ENCODE measurements at places on chromosomes 1 and 21.

DNA sequence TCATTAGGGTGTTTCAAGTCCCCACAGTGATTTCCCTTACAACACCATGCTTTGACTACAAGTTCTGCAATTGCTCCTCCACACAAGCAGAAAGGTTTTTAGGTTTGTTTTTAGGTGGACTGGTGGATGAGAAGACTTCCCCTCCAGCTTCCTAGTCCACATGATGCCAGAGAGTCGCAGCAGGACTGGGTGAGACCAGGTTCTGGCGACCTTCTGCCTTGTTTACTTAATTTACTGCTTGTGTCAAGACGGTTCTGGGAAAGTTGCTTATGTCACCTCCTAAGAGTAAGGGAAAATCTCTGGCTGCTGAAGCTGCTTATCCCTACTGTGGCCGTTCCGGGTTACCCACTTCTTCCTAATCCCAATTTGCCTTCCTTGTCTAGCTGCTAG, 76.4 kb downstream of the GLUL start:
- DNase-seq: no peak

- no peak for DNase-seq
These were observed 2.0 kb downstream of the CFAP45 start for GRCh38 chr1:159897962-159898361.

DNA sequence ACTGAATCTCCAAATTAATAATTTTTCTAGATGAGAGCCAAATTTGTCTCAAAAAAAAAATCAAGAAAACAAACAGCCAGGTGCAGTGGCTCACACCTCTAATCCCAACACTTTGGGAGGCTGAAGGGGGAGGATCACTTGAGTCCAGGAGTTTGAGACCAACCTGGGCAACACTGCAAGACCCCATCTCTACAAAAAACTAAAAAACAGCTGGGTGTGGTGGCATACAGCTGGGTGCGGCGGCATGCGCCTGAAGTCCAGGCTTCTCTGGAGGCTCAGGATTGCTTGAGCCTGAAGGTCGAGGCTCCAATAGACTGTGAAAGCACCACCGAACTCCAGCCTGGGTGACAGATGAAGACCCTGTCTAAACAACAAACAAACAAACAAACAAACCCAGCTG, 14.0 kb downstream of the ACBD3 start:
- no peak for DNase-seq

GRCh38 chr1:154533952-154534844, 24.3 kb downstream of the UBE2Q1 start:
- no peak for DNase-seq

DNA sequence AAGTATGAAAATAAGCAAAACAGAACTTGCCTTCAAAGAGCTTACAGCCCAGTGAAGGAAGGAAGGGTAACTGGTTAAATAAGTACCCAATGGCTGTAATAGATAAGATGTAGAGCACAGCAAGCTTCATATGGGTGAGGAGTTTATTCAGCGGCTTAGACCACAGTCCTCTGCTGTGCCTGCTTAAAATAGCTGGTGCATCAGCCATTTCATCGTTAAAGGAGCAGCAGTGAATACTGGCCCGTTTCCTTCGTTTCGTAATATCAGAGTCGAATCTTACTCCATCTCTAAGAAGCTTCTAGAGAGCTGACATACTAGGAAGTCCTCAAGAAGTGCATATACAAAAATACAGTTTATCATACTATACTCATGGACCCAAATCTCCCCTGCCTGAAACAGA, 286.5 kb downstream of the NFIA start:
- DNase-seq: no peak

- no peak for DNase-seq
These were observed 72.5 kb downstream of the PAX7 start for GRCh38 chr1:18703041-18703621.

DNA sequence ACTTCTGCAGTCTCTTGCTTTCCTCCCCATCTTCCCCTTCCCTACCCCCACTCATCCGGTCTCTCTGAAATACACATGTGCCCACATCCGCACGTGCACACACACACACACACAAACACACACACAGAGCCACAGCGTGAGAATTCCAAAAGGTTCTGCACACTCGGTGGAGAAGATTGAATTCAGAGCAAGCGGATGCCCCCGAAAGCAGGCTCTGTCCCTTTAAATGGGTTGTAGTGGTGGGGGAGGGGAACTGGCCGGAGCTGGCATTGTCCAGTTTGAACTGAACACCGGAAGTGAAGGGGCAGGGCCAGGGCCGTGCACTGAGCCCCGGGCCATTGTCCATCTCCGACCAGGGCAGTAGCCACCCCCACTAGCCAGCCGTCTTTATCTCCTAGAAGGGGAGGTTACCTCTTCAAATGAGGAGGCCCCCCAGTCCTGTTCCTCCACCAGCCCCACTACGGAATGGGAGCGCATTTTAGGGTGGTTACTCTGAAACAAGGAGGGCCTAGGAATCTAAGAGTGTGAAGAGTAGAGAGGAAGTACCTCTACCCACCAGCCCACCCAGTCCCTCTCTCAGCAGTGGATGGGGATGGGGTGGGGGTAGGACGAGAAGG, 1.3 kb upstream of the LIN28A start:
- DNase-seq: no peak

DNA sequence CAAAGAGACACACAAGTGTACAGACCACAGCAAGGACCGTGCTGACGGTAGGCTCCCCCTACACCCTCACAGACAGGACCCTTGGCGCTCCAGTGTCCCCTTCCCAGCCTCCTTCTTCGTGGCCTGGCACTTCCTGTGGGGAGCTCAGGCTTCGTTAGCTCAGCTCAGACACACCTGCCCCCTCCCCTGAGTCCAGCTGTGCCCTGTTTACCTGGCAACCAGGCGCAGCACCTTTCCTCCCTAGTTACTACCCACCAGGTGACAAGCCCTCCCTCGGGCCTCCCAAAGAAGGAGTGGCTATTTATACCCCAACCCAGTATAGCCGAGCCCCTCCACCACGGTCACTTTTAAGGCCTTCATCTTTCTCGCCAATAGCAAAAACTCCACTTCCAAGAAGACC, 4.7 kb downstream of the CELF3 start:
- DNase-seq: no peak

DNA sequence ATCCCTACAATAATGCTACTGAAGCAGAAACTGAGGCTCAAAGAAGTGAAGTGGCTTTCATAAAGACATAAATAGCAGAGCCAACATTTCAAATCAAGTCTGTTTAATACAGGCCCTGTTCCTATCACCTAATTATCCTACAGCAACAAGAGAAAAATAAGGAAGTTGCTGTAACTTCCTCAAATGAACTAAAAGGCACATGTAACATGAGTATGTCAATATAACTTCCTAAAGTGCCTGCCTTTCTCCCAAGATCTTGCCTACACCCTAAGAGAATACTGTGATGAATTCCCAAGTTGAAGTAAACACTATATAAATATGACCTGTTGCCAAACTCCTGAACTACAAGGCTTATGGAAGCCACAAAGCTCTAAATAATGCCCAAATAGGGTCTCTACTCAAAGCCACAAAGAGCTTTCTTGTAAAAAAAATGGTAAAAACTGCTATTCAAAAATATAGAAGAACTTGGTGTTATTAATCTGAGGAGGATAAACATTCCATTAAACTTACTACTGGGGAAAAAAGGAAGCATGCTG, 8.6 kb downstream of the BEND5 start:
- no peak for DNase-seq

GRCh38 chr21:21682172-21682571, 684.0 kb downstream of the NCAM2 start:
- no peak for DNase-seq

GRCh38 chr1:18612073-18612472, 18.6 kb upstream of the PAX7 start:
- DNase-seq: no peak

GRCh38 chr1:111731956-111732355, 7.2 kb downstream of the INKA2 start:
- DNase-seq: no peak

DNA sequence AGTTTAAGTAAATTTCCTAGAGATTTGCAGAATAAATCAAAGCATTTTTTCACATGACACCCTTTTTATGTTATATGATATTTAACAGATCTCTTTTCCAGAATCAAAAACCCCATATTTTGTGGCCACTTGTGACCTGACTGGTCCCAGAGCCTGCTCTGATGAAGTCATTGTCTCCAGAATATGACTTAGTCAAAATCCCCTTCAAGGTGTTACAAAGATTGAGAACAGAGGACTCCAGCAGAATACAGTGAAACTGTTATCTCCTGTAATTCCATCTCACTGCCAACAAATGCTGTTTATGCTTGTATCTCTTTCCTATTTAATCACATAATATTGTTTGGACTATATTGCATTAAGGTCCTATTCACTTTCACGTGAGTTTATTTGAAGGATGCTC, 25.6 kb downstream of the RGS1 start:
- no peak for DNase-seq

GRCh38 chr1:39635205-39635870, 4.1 kb downstream of the HEYL start:
- DNase-seq: no peak

- no peak for DNase-seq
These were observed 61.6 kb upstream of the DEPDC1 start for GRCh38 chr1:68558321-68559026.

- no peak for DNase-seq
These were observed 2.4 kb downstream of the CA14 start for GRCh38 chr1:150259758-150260669.

GRCh38 chr1:56446531-56447098, 132.7 kb downstream of the PLPP3 start:
- DNase-seq: no peak

DNA sequence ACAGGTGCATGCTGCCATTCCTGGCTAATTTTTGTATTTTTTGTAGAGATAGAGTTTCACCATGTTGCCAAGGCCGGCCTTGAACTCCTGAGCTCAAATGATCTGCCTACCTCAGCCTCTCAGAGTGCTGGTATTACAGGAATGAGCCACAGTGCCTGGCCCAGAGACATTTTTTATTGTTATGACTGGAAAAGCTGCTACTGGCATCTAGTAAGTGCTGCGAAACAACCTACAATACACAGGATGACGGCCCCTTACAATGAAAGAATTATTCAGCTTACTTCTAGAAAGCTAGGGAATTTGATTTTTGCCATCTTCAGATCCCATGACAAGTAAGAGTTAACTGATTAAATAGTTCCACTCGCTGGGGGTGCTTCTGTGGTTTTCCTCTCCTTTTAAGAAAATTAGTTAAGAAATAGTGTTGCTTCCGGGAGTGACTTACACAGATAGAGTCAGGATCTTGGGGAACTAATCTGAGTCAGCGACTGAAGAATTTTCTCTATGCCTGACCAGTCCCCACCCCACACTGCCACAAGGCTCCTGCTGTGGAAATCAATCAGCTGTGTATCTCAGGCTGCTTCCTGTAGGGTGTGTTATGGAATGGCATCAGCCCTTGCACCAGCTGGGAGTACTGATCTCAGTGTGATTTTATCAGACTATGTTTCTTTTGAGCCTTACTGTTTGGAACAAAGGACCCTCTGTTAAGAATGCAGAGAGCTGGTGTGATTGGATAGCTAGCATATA, 93.0 kb upstream of the BMP8A start:
- no peak for DNase-seq

DNA sequence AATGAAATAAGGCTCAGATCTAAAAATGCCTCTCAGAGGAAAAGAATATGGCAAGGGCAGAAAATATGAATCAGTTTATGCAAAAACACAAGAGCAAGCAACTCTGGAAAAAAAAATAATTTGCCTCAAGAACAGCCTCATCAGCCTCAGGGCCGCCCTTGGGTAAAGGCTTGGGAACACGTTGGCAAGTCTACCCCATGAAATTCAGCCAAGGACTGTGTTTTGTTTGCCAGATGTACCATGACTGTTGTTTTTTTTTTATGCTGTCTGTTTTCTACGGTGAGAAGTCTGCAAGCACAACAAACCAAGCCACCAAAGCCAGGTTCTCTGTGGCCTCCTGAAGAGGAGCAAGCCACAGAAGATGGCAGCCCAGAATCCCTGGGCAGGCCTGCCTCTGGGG, 18.0 kb downstream of the HHIPL2 start:
- DNase-seq: no peak

DNA sequence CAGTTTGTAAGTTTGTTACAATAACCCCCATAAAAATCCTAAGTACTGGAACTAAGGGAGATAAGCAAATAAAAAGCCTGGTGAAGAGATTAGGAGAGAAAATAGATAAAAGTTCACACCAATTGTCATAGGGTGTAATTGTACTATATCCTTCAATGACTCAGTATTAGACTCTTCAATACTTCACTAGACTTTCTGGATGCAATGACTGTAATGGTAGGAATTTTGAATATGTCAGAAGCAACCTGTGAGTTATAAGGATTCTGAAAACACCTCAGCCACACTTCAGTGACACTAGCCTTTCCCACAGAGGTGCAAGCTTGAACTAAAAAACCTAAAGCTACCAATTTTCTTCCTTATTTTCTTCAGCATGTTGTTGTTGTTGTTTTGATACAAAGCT, 147.9 kb downstream of the PTGER3 start:
- DNase-seq: no peak

- no peak for DNase-seq
These were observed 52.8 kb upstream of the ZBTB40 start for GRCh38 chr1:22398656-22399420.

DNA sequence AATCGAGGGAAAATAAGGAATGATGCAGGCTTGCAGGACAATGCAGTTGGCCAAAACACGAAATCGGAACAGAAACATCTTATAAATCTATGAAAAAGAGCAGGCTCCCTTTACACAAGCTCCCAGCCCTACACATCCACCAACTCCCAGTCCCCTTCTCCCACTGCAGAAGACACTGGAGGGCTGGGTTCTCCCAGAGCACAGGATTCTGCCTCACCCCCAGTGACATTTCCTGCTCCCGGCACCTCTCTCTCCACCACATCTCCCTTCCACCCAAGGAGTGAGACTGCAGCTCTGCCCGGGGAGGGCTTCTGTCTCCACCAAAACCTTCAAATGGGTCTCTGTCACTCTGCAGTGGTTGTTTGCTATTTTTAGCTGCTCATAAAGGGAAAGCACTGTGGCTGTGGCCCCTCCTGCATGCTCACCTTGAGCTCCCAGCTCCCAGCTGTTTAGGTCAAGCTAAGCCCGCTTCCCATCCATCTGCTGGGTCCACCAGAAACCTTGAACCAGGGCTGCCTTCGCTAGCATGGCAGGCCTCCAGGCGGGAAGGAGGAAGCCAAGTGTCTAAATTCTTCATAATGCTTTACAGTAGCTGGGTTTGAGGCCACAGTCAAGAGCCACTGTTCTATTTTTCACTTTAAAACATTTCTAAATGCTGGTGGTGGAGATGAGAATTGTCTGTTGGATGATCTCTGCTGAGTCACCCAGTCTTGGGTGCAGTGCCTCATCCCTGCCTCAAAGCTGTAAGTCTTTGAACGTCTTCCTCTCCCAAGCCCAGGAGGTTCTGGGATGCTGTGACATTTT, 3.3 kb upstream of the C2CD2 start:
- DNase-seq: no peak

GRCh38 chr1:200602632-200603031, 17.9 kb downstream of the KIF14 start:
- DNase-seq: no peak

DNA sequence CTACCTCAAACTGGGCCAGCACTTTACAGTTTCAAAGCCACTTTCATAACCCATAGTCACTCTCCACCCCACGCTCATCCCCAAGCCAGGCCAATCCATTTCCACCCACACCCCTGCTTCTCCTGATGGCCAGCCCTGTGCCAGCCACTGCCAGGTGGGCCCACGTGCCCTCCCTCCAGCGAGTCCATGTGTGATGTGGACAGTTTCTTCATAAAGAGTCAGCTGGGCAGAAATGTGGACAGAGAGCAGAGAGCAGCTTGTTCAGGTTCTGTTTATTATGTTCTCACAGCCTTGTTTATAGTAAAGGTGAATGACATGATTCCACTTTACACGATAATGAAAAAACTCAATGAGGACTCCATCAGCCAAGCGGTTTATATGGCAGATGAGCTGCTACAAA, 37.4 kb upstream of the RGS16 start:
- no peak for DNase-seq
